KG1 (cell line): ENCODE measurements at places on chromosomes 7 and 10.

DNA sequence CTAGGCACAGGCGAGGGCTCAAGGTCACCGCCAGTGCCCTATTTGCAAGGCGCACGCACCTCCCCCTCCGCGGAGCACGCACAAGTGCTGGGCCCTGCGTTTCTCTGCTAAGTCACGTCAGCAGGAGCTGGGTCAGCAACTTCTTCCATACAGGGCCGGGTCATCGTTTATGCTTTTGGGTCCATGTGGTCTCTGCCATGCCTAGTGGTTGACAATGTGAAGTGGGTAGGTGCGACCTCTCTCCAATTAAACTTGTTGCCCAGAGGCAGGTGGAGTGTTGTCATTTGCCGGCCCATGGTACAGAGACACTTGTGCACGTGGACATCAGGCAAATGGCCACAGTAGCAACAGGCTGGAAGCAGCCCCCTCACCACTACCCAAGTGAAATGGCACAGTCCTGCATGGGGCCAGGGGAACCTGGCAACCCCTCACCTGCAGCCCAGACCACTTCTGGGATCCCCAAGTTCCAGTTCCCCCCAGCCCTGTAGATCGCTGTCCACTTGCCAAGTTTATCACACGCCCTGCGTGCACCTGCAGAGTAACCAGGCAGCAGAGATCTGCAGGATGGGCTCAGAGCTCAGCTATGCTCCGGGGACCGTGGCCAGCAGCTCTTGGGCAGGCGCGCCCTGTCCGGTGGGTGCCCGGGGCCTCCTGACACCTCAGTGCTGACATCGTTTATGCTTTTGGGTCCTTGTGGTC is 86.1 kb upstream of the PPP2R2D start:
- DNase-seq = no peak

- no peak for DNase-seq
Observed at GRCh38 chr7:110921595-110922151, 169.3 kb upstream of the LRRN3 start.

DNA sequence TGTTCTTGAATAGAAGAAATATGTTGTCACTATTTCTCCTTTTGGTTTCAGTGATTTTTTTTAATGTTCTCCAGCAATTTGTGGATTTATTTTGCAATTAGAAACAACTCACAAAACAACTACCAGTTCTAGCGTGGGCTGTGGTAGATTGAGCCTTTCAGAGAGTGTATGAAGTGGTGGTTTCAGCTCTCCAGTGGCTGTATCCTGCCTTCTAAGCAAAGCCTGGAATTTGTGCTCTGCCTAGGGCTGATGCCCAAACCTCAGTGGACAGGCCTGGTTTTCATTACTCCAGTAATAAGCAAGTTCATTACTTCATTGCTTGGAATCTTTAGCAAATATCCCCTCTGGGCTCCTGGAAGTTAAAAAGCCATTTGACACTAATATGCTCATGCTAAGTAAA is 35.9 kb downstream of the APBB1IP start:
- no peak for DNase-seq

- no peak for DNase-seq
Observed at GRCh38 chr10:34866848-34867247, 51.8 kb upstream of the PARD3 start.

- DNase-seq = no peak
Observed at GRCh38 chr7:72925546-72926120, 738 bp downstream of the POM121 start.

- DNase-seq = no peak
Observed at GRCh38 chr10:78876449-78876848, 192.3 kb upstream of the ZMIZ1 start.

- no peak for DNase-seq
Observed at GRCh38 chr10:31340343-31340742, 21.3 kb downstream of the ZEB1 start.

GRCh38 chr10:107379601-107380000 is 215.1 kb upstream of the SORCS1 start:
- DNase-seq = no peak

DNA sequence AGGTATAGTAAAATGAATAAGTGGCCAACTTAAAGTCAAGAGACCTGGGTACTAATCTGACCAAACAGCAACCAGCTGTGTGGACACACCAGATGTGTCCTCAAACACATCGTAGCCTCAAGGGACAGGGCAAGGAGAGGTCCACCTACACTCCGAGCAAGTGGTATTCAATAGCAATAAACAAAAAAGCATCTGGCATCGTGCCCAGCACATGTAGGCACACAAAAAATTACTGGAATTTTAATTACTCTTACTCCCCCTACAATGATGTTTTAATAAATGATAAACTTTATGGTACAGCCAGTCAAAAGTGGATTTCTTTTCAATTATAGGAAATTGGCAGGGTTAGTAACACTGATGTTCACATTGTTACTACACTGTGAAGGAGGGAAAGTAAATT is 3.5 kb upstream of the RGS10 start:
- no peak for DNase-seq

GRCh38 chr7:81068-81925 is 111.1 kb upstream of the FAM20C start:
- DNase-seq = no peak

GRCh38 chr10:71684356-71685173 is 35.0 kb downstream of the C10orf105 start:
- DNase-seq = no peak

GRCh38 chr10:19629567-19629966 is 186.7 kb upstream of the PLXDC2 start:
- no peak for DNase-seq

DNA sequence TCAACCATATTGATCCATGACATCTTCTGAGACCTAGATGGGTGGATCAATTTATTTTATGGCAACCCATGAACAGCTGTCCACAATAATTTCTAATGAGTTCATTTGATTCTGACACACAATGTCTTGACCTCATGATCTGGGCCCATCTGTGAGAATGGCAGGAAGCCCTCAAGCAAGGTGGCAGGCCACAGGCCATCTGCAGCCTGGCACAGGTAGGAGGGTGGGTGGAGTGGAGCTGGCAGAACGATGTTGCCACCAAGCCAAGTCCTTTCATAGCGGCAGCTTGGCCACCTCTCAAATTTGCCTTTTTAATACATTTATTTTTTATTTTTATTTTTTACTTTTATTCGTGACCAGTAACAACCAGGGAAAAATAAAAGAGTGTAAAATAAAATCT is 1181.6 kb upstream of the SORCS1 start:
- no peak for DNase-seq

DNA sequence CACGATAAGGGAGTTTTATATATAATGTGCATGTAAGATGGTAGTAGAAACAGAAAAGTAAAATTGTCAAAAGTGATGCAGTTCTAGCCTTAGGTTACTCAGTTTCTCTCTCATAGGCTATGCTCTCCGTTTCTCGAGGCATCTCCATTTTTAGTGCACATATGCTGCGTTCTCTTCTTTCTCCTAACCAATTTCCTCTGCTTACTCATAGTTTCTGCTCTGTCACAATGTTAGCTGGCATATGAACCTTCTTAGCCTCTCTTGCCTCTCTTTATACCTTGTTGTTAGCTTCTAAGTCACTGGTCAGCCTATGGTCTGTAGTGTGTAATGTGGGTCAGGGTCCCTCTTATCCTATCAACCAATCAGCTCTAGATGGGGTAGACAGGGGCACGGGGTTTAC is 280.6 kb upstream of the ETV1 start:
- no peak for DNase-seq

DNA sequence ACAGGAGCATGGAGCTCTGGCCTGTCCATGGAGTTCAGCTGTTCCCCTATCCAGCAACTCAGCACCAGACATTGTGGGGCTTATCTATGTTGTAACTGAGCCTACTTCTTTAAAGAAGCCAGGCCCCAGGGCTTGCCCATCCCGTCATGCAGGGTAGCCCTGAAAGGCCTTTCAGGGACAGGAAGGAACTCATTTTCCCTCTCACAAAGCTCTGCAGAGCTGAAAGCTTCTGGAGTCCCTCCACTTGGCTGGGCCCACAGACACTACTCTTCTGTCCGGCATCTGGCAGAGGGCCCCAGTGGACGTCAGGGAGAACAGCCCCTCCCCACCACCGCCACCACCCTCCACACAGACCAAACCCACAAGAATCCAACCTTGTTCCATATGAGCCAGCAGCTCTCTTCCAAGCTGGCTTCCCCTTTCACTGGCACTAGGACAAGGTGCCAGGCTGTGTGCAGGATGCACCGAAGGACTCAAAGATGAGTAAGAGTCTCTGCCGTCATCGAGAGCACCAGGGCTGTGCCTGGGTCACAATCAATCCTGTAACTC is 33.1 kb downstream of the DENND2A start:
- DNase-seq = no peak

GRCh38 chr7:151999424-152000090 is 25.9 kb upstream of the GALNT11 start:
- no peak for DNase-seq

DNA sequence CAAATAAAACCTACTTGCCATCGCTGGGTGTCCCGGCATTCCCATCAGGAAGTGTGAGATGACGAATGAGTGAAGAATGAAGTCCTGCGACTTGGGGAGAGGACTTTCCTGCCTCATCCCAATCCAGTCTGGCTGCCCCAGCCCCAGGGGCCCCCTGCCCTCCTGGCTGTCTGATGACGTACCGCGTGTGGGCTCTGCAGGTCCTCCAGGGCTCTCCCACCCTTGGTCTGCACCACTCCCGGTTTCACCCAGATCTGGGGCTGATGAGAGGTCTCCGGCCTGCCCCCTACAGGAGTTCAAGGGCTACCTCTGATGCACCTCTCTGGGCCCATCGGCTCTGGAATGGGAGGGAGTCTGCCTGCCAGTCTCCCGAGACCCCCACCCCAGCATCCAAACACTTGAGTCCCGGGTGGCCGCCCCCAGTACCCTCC is 9.8 kb downstream of the ATP6V1F start:
- no peak for DNase-seq

GRCh38 chr7:11737723-11738122 is 94.3 kb downstream of the THSD7A start:
- no peak for DNase-seq

- DNase-seq = peak; percentile 42
Observed at GRCh38 chr7:17302575-17303142, 4.2 kb downstream of the AHR start.

DNA sequence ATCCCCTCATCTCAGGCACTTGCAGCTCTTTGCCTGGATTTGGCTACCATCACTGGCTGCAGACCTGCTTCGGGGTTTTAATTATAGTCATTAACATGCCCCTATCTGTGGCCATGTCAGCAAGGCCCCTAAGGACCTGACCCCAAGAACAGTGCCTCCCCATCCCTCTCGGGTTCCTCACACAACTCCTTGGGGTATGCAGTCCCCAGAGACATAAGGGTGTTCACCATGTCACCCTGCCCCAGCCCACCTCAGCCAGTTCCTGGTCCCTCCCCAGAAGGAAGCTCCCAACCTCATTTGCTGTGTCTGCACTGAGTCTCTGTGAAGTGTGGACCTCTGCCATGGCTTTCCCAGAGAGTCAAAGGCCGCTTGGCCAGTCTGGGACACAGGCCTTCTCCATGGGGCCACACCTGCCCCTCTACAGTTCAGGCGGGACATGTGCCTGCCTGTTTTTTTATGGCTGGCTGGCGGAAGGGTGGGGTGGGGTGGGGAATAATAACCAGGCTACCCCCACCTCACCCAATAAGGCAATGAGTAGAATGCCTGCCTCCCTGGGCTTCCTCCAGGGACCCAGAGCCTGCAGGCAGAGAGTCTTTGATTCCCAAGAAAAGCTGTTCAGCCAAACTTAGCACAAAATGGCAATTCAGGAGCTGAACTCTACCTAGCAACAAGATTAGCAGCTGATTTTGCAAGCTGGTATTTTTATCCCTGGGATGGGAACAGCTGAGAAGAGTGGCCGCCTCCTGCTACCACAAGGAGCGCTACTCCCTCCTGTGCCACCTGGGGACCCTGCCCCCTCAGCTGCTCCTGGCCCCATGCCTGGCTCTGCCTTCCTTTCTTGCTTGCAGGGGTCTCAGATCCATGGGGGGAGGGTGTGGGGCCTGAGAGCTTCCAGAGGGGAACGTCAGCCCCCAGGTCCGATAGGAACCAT is 23.7 kb upstream of the CAMK2B start:
- no peak for DNase-seq

- DNase-seq = no peak
Observed at GRCh38 chr7:106260136-106260561, 24.6 kb downstream of the NAMPT start.

DNA sequence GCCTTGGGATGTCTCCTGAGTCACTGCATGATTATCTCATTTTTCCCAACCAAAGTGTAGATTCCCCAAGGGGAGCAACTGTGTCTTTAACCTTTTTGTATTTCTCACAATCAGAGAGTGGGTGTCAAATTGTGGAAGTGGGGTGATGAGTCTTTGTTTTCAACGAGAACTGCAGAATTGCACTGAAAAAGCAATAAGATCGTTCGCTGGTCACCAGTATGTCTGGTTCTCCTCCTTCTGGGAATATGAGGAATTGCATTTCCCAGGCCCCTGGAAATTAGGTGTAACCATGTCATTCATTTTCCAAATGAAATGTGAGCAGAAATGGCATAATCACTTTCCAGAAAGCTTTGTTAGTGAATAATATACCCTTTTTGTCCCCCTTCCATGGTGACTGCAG is 326.9 kb downstream of the GPAM start:
- DNase-seq = no peak

DNA sequence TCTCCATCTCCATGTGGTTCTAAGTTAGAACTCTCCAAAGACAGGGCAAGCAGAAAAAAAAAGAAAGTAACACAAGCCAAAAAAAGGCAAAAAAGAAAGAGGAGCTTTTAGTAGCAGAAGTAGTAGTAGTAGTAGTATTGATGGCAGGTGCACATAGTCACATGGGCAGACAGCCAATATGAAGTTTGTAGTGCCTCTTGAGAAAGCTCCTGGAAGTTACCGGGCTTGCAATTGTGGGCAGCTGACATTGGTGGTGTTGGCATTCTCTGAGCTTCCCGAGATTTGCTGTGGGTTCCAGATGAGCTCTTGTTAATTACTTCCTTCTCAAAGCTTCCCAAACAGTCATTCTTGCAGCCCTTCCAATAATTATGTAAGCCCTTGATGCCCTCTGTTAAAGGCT is 1128.5 kb downstream of the TYW1 start:
- no peak for DNase-seq

DNA sequence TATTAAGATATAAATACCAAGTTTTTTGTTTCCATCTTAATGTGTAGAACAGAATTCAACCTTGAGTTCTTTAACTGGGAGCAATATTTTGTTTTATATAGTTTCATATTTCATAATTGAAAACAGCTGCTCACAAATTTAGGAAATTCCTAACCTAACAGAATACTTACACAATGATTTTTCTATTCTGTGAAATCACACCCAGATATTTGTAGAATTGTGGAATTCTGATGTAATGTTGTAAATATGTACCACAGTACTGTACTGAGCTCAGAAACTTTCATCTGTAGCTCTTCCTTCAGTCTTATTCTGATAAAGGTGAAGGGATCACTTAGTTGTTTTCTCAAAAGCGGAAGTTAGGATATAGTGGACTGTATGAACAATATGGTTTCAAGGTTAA is 143.4 kb upstream of the GLI3 start:
- DNase-seq = no peak

DNA sequence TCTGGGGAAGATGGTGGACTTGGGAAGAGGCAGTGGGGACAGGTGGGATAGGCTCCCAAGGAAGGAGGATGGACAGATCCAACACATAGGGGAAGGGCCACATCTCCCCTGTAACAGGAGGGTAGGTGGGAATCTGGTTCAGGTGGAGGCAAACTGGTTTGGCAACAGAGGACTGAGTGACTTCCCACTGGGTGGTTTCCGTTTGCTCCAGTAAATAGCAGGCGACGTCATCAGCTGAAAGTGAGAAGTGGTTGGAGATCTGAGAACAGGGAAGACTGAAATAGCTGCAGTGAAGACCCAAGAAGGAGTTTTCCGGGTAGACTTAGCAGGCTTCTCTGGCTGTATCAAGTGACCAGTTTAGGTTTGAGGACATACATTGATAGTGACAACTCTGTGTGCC is 504.4 kb downstream of the GALNT17 start:
- no peak for DNase-seq

GRCh38 chr10:78476156-78476555 is 442.5 kb downstream of the RPS24 start:
- no peak for DNase-seq
